ENCODE measurements at places on chromosomes 13 and 19.

DNA sequence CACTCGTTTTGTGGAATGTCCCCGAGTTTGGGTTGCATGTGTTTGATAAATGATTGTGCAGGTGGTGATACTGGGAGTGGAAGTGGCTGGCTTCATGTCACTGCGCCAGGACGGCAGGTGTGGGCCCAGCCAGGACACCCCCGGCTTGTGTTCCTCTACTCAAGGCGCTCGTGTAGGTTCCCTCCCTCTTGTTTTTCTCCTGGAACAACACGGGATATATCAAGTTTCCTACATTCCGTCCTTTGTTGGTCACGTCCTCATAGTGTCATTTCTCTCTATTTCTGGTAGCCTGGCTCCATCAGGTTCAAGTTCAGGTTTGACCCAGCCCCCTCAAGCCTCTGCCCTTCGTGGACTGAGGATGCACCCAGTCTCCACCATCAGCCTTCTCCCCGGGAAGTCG lies 16.3 kb downstream of the IL17D start:
- no peak for DNase-seq

DNA sequence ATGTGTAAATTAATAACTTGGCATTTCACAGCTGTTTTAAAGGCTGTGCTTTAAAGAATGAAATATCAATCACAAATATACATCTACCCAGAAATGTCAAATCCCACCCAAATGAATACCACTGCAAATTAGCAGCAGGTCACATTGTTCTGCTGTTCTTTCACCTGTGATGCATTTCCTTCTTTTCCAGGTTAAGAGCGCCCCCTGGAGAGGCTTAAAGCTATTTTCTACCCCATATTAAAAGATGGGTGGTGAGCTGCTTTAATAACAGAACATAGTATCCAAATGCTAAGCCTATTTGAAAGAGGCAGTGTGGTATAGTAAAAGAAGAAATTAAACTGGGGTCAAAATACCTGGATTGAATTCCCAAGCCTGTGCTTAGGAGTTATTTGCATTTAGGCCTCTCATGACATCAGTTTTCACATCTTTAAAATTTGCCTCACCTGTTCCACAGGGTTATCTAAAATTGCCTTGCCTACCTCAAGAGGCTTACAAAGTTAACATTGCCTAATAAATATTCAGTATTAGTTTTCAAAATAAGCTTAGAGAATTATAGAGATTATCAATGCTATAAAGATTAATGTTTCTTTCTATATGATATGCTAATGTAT lies 396.9 kb upstream of the SLITRK5 start:
- DNase-seq: peak; percentile 66

- no peak for DNase-seq
Observed at GRCh38 chr19:53131085-53131590, 1.6 kb downstream of the ZNF415 start.

DNA sequence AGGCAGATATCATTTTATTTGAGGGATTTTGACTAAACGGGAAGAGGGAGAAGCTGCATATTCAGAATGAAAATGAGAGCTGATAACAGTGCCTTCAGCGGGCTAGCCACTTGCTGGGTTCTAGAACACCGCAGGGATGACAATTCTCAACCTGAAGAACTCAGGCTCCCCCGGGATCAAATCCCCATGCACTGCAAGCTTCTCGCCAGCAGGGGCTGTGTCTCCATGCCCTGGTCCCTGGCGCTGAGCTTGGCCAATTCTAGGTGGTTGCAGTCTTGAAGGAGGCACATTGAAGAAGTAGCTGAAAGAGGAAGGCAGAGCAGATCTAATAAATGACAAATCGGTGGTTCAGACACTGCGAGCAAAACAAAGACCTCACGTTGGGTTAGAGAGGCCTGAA lies 128.7 kb downstream of the UQCRFS1 start:
- DNase-seq: peak; percentile 61

DNA sequence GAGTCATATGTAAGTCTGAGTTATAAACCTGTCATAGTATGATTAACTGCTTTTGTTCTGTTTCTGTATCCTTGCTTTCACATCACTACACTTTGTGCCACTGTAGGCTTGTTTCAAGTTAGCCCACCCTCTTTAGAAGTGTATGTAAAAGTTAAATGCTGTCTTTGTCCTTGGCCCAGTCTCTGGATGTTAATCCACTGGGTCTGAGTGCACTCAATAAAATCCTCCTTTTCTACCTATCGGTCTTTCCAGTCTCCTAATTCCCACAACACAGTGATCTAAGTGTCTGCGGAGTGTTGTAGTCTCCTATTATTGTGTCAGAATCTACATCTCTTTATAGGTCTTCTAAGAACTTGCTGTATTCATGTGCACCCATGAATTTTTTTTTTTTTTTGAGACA lies 14.1 kb downstream of the ZNF429 start:
- DNase-seq: peak; percentile 26

- no peak for DNase-seq
Observed at GRCh38 chr13:26897706-26898550, 137.3 kb upstream of the GPR12 start.

DNA sequence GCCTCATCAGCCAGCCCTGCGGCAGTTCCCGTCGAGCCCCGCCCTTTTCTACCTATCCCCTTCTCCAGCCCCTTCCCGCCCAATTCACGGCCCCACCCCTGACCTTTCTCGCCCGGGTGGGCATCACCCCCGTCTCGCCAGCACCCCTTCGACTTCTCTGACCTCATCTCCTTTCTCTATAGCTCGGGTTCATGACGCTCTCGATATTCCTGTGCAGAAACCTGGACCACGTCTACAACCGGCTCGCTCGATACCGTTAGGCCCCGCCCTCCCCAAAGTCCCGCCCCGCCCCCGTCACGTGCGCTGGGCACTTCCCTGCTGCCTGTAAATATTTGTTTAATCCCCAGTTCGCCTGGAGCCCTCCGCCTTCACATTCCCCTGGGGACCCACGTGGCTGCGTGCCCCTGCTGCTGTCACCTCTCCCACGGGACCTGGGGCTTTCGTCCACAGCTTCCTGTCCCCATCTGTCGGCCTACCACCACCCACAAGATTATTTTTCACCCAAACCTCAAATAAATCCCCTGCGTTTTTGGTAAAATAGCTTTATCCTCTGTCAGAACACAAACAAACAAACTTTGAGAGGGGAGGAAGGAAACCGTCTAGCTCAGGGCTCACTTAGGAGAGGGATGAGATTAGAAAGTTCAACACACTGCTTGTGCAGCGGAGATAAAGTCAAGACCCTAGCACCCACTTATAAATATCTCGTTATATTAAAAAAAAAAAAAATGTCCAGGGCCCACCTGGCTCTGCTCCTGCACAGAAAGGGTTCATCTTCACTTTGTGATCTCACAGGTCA lies 5.1 kb downstream of the CD37 start:
- DNase-seq: peak; percentile 82

GRCh38 chr19:12952488-12953137 lies 4.4 kb downstream of the GADD45GIP1 start:
- DNase-seq: no peak

- no peak for DNase-seq
Observed at GRCh38 chr13:89282241-89282640, 1611.1 kb downstream of the SLITRK5 start.
